ENCODE measurements at places on chromosomes 1 and 21. TPM values are rescaled to one million over a fixed set of nuclear protein-coding genes. Genes with fewer than 3 reads are reported as not detected.

PBX1 gene
- 17.9 TPM for total RNA-seq

KRTAP19-3 gene
- not detected for total RNA-seq

CITED4 gene
- total RNA-seq, result 0.28 TPM

ERG gene
- not detected for total RNA-seq

PSRC1 gene
- 34.6 TPM for total RNA-seq

MMP23B gene
- 1.1 TPM for total RNA-seq

HJV gene
- not detected for total RNA-seq

GRCh38 chr1:30753660-30754123, 3.9 kb downstream of the LAPTM5 start:
- H3K4me3 ChIP-seq, result no peak overlapping the region
- H3K4me1 ChIP-seq, result peaks cover 7% of the 10 kb centered on the region
- peaks cover 9% of the 10 kb centered on the region for H3K27me3 ChIP-seq
- no peaks in the 10 kb centered on the region for H3K36me3 ChIP-seq
- H3K27ac ChIP-seq, result no peak overlapping the region

DNA sequence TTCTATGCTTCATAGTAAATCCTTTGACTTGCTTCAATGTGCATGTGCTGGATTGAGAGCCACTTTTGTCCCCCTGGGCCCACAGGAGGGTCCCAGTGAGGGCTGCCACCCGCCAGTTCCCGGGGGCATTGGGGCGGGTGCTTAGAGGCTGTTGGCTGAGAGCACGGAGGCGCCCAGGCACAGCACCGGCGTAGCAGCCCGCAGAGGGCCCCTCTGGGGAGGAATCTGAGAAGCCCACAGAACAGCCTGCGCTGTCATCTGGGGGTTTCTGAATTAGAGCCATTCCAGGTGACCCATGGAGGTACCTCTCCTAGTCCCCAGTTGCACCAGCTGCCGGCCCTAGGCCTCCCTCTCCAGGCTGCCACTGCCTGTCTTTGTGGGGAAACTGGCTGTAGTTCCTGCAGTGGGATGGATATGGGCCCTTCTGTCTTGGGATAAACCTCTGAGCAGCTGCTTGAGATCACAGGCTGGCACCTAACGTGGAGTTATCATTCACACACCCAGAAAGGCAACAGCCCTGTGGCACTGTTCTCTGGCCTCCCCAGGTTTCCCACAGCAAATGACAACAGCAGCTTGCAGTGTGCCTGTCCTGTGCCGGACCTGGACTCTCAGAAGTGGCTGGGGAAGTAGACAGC, 39.5 kb downstream of the TMEM51 start:
- H3K27me3 ChIP-seq, result no peaks in the 10 kb centered on the region
- no peak overlapping the region for H3K4me3 ChIP-seq
- H3K4me1 ChIP-seq, result peaks cover 19% of the 10 kb centered on the region
- peaks cover 10% of the 10 kb centered on the region for H3K36me3 ChIP-seq

- H3K27ac ChIP-seq, result no peak overlapping the region
- no peak overlapping the region for H3K4me3 ChIP-seq
- H3K36me3 ChIP-seq, result no peaks in the 10 kb centered on the region
- peaks cover 5% of the 10 kb centered on the region for H3K27me3 ChIP-seq
- no peak for DNase-seq
These were observed 33.0 kb upstream of the S100A7 start for GRCh38 chr1:153493343-153493960.

GRCh38 chr1:36433102-36433501, 17.1 kb downstream of the OSCP1 start:
- no peak overlapping the region for H3K27ac ChIP-seq
- no peak for DNase-seq
- peaks cover 14% of the 10 kb centered on the region for H3K36me3 ChIP-seq
- H3K4me3 ChIP-seq, result no peak overlapping the region

GRCh38 chr1:61051719-61052394, 30.5 kb upstream of the NFIA start:
- H3K27me3 ChIP-seq, result peaks cover 46% of the 10 kb centered on the region
- no peaks in the 10 kb centered on the region for H3K36me3 ChIP-seq
- no peak for DNase-seq
- H3K4me1 ChIP-seq, result no peaks in the 10 kb centered on the region
- H3K4me3 ChIP-seq, result no peak overlapping the region

DNA sequence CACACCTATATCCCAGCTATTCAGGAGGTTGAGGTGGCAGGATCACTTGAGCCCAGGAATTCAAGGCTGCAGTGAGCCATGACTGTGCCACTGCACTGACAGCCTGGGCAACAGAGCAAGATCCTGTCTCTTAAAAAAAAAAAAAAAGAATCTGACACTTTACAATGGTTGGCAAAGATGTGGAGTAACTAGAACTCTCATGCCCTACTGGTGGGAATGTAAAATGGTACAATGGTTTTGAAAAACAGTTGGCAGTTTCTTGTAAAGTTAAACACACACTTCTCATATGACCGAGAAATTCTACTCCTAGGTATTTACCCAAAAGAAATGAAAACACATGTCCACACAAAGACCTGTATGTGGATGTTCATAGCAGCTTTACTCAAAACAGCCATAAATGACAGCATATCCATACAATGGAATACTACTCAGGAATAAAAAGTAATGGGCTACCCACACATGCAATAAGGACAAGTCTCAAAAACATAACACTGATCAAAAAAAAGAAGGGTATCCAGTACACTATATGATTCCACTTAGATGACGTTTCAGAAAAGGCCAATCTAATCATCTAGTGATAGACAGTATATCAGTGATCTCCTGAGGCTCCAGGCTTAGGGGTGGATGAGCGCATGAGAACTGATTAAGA, 58.1 kb downstream of the HLCS start:
- H3K27ac ChIP-seq, result peak overlapping the region; percentile 72
- peak; percentile 36 for DNase-seq
- no peak overlapping the region for H3K4me3 ChIP-seq
- H3K27me3 ChIP-seq, result no peaks in the 10 kb centered on the region
- peaks cover 16% of the 10 kb centered on the region for H3K4me1 ChIP-seq
- no peaks in the 10 kb centered on the region for H3K36me3 ChIP-seq

DNA sequence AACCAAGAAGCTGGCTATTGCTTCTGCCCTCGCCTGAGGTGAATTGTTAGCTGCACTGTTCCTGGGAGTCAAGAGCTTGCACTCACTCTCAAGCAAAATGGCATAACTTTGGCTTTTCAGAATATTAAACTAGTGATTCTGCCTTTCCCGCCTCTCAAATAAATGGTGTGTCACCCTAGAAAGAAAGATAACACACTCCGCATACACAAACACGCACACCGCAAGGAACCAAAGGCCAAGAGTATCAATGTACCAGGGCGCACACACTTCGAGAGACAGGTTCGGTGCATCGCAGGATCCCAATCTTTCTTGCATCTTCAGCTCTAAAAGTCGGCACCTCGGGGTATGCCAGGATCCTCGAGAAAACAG, 470 bp upstream of the RTCA start:
- peaks cover 14% of the 10 kb centered on the region for H3K36me3 ChIP-seq
- peak overlapping the region; percentile 29 for H3K27ac ChIP-seq
- H3K27me3 ChIP-seq, result no peaks in the 10 kb centered on the region
- peaks cover 2% of the 10 kb centered on the region for H3K4me1 ChIP-seq
- H3K4me3 ChIP-seq, result peak overlapping the region; percentile 66

DNA sequence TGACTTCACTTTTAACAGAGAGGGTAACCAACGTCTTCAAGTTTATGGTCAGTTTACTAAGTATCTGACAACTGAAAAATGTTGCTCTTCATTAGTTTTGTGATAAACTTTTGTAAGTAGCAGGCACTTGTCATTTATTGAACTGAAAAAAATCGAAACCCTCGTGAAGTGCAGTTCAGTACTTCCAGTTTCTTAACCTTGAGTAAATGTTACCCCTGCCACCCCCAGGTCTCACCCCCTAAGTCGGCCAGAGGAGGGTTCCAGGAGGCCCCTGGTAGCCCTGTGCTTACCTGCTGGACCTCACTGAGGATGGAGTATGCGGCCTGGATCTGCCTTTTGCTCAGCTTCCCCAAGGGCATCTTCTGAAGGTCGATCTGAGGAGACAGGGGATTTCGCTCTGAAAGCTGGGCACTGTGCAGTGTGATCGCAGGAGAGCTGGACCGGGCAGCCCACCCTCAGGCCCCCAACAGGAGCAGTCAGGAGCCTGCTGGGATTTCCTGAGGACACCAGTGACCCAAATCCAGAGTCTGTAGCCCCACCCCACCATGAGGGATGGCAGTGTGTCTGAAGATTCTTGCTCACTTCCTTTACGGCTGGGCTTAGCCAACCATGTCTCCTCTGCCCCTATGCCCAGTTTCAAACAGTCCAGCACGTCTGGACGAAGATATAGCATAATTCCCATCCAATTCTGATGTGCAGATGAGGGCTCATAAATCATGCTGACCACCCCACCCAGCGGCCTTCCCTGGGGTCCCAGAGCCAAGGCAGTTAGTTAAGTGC, 37.6 kb downstream of the PARP1 start:
- no peak for DNase-seq
- no peak overlapping the region for H3K27ac ChIP-seq
- H3K4me1 ChIP-seq, result peaks cover 3% of the 10 kb centered on the region
- peaks cover 65% of the 10 kb centered on the region for H3K36me3 ChIP-seq

GRCh38 chr1:145858238-145858900, 512 bp downstream of the PIAS3 start:
- no peaks in the 10 kb centered on the region for H3K27me3 ChIP-seq
- H3K4me3 ChIP-seq, result peak overlapping the region; percentile 84

DNA sequence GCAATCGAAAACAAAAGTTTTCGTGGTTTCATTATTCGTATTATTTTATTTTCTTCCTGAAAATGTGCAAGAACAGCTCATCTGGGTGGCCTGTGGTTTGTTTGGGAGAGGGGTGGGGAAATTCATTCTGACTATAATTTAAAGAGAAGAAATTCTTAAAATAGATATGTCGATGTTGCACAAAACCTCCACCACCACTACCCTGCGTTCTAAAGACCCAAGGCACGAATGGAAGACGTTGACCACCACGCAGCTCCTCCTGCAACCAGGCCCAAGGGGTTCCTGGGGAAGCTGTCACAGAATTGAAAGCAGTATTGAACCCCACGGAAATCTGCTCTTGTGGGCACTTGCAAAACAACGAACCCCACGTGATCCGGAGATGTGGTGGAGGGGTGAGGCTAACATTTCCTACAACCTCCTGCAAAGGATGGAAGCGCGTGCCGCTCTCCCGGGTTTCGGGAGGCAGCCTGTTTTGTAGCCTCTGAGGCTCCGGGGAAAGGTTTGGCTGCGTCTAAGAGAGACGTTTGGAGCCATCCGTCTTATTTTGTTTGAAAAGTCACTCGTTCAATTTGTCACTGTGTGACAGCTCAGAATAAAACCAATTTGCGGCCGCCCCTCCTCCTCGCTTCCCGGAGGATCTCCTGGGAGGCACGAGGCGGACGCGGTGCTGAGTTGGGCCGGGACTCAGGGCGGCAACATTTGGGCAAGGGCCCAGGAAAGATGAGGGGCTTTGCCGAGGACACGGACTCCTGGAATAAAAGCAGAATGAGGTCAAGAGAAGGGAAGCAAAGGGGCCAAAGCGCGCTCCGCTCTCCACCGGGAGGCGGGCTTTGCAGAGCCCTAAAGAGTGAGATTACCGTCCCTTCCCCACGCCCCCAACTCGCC, 810 bp upstream of the HLX start:
- no peaks in the 10 kb centered on the region for H3K27me3 ChIP-seq
- H3K36me3 ChIP-seq, result peaks cover 6% of the 10 kb centered on the region
- H3K4me1 ChIP-seq, result peaks cover 9% of the 10 kb centered on the region
- peak overlapping the region; percentile 5 for H3K27ac ChIP-seq
- no peak for DNase-seq

DNA sequence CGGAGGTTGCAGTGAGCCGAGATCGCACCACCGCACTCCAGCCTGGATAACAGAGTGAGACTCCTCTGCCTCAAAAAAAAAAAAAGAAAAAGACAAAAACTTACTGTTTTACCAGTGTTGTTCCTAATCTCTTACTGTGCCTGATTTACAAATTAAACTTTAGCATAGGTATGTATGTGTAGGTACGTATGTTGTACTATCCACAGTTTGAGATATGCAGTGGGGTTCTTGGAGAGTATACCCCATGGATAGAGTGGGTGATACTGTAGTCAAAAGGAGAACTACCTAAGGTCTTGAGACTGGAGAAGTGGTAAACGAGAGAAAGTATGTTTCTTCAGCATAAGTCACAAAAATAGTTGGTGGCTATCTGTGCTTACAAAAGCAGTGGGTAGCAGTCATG, 38.6 kb downstream of the RNF11 start:
- no peak for DNase-seq
- H3K27me3 ChIP-seq, result no peaks in the 10 kb centered on the region
- peaks cover 13% of the 10 kb centered on the region for H3K36me3 ChIP-seq
- no peak overlapping the region for H3K27ac ChIP-seq

DNA sequence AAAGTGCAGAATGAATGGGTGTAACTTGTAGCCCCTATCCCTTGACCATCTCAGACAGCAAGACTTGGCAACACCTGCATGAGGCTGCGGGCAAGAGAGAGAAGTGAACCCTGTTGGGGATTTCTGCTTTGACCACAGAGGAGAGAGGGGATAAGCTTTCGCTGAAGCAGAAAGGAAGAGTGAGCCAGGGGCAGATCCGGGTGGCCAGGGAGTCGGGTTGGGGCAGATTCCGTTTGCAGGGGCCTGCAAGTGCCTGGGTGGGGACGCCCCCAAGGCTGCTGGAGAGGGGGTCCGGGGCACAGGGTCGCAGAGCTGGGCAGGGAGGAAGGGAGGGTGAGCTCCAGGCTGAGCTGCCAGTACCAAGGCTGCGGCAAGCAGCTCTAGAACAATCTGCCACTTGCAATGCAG, 25.3 kb upstream of the PIK3CD start:
- DNase-seq, result no peak
- no peaks in the 10 kb centered on the region for H3K36me3 ChIP-seq
- no peaks in the 10 kb centered on the region for H3K4me1 ChIP-seq
- peaks cover 4% of the 10 kb centered on the region for H3K27me3 ChIP-seq

GRCh38 chr21:34889320-34889675, 159.8 kb downstream of the RUNX1 start:
- DNase-seq, result peak; percentile 74
- no peaks in the 10 kb centered on the region for H3K4me1 ChIP-seq
- peak overlapping the region; percentile 99 for H3K27ac ChIP-seq
- H3K27me3 ChIP-seq, result no peaks in the 10 kb centered on the region

DNA sequence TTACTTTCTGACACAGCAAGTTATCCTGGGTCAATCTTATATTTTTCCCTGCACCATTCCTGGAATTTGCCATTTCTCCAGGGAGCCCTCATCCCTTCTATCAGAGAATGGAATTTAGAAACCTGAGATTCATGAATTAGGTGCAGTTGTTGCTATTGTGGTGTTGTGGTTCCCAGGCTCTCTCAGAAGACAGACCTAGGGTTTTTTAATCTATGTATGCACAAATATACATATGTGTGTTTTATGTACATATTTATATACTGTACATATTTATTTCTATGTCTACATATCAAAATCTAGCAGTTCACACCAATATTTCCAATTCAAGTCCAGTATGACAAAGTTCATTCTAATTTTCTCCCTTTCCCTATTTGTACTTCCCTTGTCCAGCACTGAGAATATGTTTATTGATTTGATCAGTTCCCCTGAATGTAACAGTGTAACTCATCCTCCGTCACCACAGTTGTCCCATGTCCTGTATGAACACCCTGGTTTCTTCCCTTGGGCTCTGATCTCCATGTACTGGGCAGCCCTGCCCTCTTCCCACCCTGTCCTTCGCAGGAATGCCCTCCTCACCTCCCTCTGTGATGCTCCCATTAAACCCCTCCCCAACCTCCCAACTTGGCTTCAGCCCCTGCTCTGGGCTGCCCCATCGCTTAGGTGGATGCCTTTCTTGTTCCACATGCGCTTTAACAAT, 145.5 kb downstream of the VPS13D start:
- no peaks in the 10 kb centered on the region for H3K4me1 ChIP-seq
- H3K4me3 ChIP-seq, result no peak overlapping the region
- H3K27me3 ChIP-seq, result no peaks in the 10 kb centered on the region
- DNase-seq, result no peak
- H3K36me3 ChIP-seq, result peaks cover 17% of the 10 kb centered on the region
- H3K27ac ChIP-seq, result no peak overlapping the region

GRCh38 chr1:218496561-218496960, 151.4 kb downstream of the TGFB2 start:
- H3K36me3 ChIP-seq, result no peaks in the 10 kb centered on the region
